ENCODE measurements at places on chromosomes 5 and 9.

DNA sequence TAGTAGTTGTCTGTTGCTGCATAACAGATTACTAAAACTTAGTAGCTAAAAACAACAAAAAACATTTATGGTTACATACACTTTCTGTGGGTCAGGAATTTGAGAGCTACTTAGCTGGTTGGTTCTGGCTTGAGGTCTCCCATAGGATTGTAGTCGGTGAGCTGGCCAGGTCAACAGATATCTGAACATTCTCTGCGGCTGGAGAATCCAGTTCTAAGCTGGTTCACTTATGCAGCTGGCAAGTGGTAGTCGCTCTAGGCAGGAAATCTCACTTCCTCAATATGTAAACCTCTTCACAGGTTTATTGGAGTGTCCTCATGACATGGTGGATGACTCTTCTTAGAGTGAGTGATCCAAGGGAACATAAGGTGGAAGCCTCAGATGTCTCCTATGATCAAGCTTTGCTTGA is 65.7 kb upstream of the TNFAIP8 start:
- DNase-seq, result no peak

- DNase-seq, result no peak
These were observed 499.7 kb downstream of the PDE4D start for GRCh38 chr5:59393585-59394420.

DNA sequence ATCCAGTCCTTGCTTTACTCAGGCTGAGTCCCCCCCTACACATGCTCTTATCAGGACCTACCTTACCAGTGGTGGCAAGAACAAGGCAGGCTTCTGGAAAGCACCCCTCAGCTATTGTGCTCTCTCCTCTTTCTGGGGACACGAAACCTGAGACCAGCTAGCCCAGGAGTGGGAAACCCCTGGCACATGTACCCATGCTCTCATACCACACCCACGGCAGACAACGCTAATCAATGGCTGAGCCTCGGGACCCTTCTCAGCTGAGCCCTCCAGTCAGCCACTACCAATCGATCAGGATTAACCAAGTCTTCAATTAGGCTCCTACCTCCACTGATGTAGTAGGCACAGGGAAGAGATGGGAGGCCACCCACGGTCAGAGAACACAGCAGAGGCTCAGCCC is 65.1 kb downstream of the VAV2 start:
- no peak for DNase-seq

- no peak for DNase-seq
These were observed 224.3 kb downstream of the GRIA1 start for GRCh38 chr5:153714798-153715197.

GRCh38 chr9:2132484-2133082 is 117.4 kb downstream of the SMARCA2 start:
- DNase-seq, result no peak

DNA sequence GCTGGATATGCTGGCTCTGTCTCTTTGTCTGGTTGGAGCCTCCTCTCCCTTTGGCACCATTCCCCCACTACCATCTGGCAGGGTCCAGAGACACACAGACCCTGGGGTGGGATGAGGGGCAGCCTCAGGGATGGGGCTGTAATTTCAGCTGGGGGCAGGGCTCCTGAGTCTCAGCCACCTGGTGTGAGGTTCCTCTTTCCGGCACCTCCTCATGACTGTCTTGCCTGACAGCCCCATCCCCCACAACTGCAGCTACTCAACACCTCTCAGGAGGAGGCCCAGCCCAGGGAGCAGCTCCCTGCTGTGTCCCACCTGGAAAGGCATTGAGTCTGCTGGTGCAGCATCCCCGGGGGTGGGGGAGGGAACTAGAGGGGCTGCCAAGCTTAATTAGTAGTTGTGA is 11.7 kb upstream of the RPS14 start:
- no peak for DNase-seq

DNA sequence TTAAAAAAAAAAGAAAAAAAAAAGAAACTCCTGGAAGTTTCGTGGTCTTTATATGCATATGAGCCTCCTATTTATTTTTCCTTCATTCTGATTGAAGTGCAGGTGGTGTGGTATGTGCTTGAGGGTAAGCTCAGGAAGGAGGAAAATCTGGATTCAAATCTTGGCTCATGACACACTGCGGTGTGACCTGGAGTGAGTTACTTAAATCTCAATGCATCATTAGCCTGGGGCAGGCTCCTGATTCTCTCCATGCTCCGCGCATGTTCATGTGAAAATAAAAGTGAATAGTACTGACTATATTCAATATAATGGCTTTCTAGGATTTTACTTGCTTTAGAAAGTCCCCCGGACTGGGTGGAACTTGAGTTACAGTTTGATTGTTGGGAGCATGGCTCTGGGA is 35.6 kb downstream of the PTTG1 start:
- DNase-seq, result no peak

DNA sequence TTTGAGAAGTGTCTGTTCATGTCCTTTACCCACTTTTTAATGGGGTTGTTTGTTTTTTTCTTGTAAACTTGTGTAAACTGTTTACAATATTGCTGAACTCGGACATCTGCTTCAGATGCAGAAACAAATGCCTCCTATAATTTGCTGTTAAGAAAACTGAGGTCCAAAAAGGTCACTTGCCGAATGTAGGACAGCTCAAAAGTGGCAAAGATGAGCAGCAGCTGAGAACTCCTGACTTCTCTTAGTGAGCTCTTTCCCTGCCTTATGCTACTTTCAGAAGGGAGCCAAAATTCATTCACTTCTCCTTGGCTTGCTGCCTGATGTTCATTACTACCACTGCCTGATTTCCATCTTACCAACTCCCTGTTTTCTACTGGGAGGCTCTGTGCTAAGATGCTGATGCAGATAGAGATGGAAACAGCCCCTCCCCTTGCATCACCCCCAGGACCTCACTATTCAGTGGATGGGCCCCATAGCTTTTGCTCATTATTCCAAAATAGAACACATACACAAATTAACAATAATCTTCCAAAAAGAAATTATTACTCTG is 60.1 kb downstream of the SEMA6A start:
- DNase-seq, result no peak
